ENCODE measurements at places on chromosomes 7 and 10. TPM values are rescaled to one million over a fixed set of nuclear protein-coding genes. Genes with fewer than 3 reads are reported as not detected.

DNA sequence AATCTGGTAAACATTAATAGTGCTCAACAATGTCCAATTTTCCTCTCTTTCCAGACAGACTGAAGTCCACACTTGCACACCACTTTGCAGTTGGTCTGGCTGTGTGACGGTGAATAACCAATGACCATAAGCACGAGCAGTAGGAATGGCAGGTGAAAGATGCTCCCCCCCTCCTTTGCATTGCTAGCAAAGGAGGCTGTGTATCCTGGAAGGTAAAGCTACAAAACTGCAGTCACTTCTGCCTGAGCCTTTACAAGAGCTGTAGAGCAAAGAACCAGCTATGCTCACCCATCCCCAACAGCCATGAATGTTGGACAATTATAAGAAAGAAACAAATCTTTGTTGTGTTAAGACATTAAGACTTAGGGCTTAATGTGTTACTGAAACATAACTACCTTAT is 178.0 kb downstream of the IPMK start:
- DNase-seq, result no peak
- no peak overlapping the region for H3K4me3 ChIP-seq
- no peaks in the 10 kb centered on the region for H3K4me1 ChIP-seq

Gene ATOH7
- total RNA-seq, result not detected

DNA sequence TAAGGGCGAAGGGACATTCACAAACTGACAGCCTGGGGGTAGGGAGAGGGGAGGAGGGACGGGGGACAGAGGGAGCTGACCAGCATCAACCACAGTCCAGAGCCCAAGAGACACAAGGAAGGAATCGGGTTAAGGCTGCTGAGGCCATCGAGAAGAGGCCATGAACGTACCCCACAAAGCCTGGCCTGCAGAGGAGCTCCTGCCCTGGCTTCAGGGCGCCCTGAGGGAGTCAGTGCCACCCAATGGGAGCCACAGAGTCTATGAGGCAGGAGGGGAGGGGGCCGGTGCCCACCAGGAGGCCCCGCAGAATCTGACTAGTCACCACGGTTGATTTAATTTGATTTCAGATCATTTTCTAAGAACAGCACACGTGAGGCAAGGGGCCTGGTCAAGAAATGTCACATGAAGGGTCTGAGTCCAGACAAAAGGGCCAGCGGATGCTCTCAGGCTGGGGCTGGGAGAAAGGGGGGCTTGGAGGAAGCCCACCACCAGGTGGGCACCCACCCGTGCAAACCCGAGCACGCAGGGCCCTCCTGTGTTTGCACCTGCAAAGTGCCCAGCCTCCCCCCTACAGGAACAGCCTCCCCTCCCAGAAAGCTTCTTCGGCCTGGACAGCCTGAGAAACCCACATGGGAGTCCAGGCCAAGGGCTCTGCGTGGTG is 40.4 kb downstream of the CAMK2B start:
- peaks cover 94% of the 10 kb centered on the region for H3K27me3 ChIP-seq
- no peak for DNase-seq
- no peaks in the 10 kb centered on the region for H3K36me3 ChIP-seq

- peaks cover 8% of the 10 kb centered on the region for H3K27me3 ChIP-seq
- no peaks in the 10 kb centered on the region for H3K4me1 ChIP-seq
- no peak overlapping the region for H3K4me3 ChIP-seq
Observed at GRCh38 chr7:71419546-71420337, 287.8 kb downstream of the GALNT17 start.

DNA sequence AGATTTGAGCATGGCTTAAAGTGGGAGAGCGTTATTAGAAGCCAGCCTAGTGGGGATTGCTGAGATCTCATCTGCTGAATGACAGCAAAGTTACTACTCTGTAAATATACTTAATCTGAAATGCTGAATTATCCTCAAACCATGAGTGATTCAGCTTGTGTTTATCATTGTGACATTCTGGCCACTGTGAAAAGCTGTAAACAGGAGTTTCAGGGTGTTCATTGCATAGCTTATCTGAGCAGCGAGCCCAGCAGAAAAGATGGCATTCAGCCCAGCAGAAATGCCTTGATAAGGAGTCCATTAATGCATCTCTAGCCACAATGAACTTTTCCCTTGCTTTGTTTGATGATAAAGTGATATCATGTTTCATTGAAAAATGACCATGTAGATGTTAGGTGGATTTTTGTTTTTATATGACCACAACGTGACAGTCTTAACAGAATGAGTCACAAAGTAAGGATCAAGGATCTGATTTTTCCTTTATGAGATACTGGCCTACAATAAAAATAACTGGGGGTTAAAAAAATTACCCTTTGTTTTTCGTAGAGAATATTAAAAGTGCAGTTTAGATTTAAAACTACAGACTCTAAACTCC is 7.8 kb downstream of the TES start:
- no peaks in the 10 kb centered on the region for H3K4me1 ChIP-seq
- H3K27me3 ChIP-seq, result no peaks in the 10 kb centered on the region
- DNase-seq, result peak; percentile 39
- H3K36me3 ChIP-seq, result no peaks in the 10 kb centered on the region
- H3K27ac ChIP-seq, result no peak overlapping the region
- H3K4me3 ChIP-seq, result no peak overlapping the region

Gene DIP2C
- 0.09 TPM for total RNA-seq

DNA sequence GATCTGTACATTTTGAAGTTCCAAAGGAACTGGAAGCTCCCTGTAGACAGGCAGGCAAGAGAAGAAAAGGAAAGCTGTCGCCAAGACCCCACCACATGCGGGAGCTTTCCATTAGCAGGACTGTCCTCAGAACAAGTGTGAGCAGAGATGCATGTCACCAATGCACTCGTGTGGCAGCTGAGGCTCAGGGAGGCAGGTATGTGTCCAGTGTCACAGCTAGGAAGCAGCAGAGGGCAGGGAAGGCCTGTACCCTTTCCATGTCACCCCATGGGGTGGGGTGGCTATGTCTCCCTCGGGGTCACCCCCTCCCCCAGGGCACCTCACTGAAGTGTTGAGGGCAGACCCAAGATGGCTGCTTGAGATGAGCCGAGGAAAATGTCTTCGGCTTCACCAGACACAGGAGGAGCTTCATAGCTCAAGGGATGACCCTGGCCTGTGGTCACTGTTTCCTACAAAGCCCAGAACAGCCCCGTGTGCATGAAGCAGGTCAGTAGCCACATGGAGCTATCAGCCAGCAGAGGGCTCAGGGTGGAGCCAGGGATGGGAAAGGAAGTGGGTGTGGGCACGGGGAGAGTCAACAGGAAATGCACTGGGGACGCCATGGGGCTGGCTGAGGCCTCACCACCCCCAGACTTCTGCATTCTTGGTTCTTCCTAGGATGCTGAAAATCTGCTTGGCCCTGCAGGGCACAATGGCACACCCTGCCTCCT is 96.6 kb downstream of the FAM53B start:
- no peaks in the 10 kb centered on the region for H3K27me3 ChIP-seq
- no peak overlapping the region for H3K4me3 ChIP-seq
- peaks cover 60% of the 10 kb centered on the region for H3K4me1 ChIP-seq
- H3K27ac ChIP-seq, result peak overlapping the region; percentile 82
- H3K36me3 ChIP-seq, result peaks cover 9% of the 10 kb centered on the region

- no peaks in the 10 kb centered on the region for H3K4me1 ChIP-seq
- no peak for DNase-seq
- H3K27ac ChIP-seq, result no peak overlapping the region
- no peak overlapping the region for H3K4me3 ChIP-seq
- H3K27me3 ChIP-seq, result no peaks in the 10 kb centered on the region
- H3K36me3 ChIP-seq, result no peaks in the 10 kb centered on the region
Observed at GRCh38 chr10:7507887-7508726, 97.3 kb upstream of the SFMBT2 start.

- H3K36me3 ChIP-seq, result peaks cover 57% of the 10 kb centered on the region
- H3K27me3 ChIP-seq, result no peaks in the 10 kb centered on the region
- DNase-seq, result no peak
- no peak overlapping the region for H3K4me3 ChIP-seq
- H3K27ac ChIP-seq, result no peak overlapping the region
Observed at GRCh38 chr7:128025819-128026218, 5.4 kb downstream of the LRRC4 start.

Gene CPN1
- 0.09 TPM for total RNA-seq

GRCh38 chr10:119238577-119238976 is 31.2 kb downstream of the GRK5 start:
- no peaks in the 10 kb centered on the region for H3K27me3 ChIP-seq
- DNase-seq, result no peak
- H3K4me1 ChIP-seq, result no peaks in the 10 kb centered on the region

- peaks cover 96% of the 10 kb centered on the region for H3K36me3 ChIP-seq
- no peaks in the 10 kb centered on the region for H3K4me1 ChIP-seq
- no peak overlapping the region for H3K4me3 ChIP-seq
- no peaks in the 10 kb centered on the region for H3K27me3 ChIP-seq
Observed at GRCh38 chr7:98935811-98936210, 57.5 kb downstream of the TRRAP start.

DNA sequence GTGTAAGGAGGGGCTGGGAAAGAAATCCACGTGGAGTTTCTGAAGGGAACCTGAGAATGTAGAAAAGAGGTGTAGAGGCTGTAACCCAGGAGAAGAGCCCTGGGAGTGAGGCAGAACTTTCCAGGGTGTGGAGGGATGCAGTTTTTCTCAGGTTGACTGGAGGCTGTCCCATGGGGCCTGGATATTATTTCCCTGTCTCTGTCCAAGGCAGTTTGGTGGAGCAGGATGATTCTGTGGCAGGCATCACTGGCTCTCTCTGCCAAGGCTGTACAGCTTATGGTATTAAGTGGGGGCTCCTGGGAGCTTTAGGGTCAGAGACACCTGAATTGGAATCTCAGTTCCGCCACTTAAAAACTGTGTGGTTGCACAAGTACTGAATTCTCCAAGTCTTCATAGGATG is 81.6 kb downstream of the CHN2 start:
- H3K4me3 ChIP-seq, result no peak overlapping the region
- H3K36me3 ChIP-seq, result no peaks in the 10 kb centered on the region
- no peak overlapping the region for H3K27ac ChIP-seq
- H3K4me1 ChIP-seq, result no peaks in the 10 kb centered on the region

Gene ZPBP
- not detected for total RNA-seq

- H3K36me3 ChIP-seq, result no peaks in the 10 kb centered on the region
- no peak for DNase-seq
- peaks cover 7% of the 10 kb centered on the region for H3K27me3 ChIP-seq
- no peak overlapping the region for H3K4me3 ChIP-seq
Observed at GRCh38 chr10:43960477-43960876, 311.8 kb upstream of the ZNF32 start.

Gene EPHA1
- 0.25 TPM for total RNA-seq

DNA sequence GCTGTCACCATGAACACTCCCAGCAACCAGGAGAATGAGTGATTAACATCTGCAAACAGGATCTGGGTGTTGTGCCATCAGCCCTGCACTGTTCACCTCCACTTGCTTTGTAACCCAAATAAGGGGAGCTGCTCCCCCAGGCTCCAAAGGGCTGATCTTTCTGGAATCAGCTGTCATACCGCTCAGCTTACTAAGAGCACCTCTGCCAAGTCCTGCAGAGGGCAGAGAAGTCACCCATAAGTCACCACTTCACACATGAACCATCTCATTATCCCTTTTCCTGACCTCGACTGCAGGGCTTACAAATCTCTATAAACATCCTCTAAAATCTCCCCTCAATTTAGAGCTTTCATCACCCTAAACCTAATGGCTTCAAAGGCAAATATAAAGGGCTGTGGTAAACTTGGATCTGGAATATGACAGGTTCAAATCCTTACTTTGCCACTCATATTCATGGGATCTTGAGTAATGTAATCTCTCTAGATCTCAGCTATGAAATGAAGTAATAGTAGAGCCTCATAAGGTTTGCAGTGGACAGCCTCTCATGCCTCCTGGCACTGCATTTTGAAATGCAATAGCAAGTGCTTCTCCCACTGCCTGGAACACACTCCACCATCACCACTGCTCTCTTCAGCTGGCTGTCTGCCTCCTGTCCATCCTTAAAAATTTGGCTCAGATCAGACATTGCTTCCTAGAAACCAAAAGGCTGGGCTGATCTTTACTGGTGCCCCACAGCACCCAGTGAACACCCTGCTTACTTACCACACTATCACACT is 38.8 kb downstream of the ERLIN1 start:
- H3K27ac ChIP-seq, result no peak overlapping the region
- H3K4me1 ChIP-seq, result no peaks in the 10 kb centered on the region
- H3K36me3 ChIP-seq, result peaks cover 16% of the 10 kb centered on the region
- DNase-seq, result no peak

DNA sequence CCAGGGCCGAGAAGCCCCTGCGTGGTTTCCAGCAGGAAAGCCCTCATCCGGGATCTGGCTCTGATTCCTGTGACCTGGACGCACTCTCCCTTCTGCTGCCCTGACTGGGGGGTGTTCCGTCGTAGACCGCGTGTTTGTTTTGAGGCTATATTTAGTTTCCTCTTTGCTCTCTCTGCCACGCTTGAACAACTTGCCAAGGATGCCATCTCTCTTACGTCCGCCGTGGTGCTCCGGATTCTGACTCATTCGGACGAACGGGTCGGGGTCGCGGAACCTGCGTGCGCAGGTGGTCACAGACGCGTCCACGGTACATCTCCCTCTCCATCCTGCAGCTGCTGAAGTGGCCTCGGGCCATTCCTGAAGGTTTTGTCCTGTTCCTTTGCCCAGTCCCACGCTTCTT is 10.4 kb upstream of the SORCS3 start:
- no peaks in the 10 kb centered on the region for H3K4me1 ChIP-seq
- no peaks in the 10 kb centered on the region for H3K36me3 ChIP-seq
- no peak for DNase-seq
- no peak overlapping the region for H3K27ac ChIP-seq
- no peaks in the 10 kb centered on the region for H3K27me3 ChIP-seq

DNA sequence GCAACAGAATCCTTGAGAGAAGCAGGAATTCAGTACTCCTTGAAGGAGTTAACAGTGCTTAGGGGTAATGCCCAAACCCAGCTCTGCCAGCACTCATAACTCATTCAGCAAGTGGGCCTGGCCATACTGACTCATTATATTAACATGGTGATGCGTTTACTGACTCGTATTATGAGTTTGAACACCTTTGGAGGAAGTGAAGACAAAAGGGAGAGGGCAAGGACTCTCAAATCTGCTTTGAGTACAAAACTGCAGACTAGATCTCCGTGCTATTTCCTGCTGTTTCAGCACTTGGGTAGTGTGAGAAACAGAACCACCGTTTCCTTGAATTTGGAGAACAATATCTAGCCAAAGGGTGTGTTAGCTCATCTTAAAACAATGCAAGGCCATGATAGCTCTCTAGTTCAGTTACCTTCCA is 30.8 kb downstream of the SLC16A9 start:
- H3K4me1 ChIP-seq, result no peaks in the 10 kb centered on the region

GRCh38 chr10:4125776-4126175 is 340.8 kb upstream of the KLF6 start:
- H3K27me3 ChIP-seq, result peaks cover 14% of the 10 kb centered on the region
- no peaks in the 10 kb centered on the region for H3K4me1 ChIP-seq
- H3K4me3 ChIP-seq, result no peak overlapping the region

DNA sequence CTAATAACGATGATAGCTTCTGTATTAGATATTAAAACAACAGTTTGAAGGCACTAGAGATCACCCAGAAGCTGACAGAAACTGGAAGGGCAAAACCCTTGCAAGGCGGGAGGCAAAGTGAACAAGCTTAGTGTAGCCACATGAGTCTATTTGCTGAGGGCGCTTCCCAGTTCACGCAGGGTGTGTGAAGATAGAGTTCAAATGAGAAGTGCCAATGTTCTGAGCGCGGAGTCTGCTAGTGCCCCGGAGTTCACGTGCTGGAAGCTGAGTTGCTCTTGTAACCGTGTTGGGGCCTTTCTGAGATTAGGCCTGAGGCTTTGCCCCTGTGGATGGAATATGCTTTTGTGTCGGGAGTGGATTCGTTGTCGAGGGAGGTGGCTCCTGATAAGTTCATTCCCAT is 16.6 kb upstream of the GTPBP4 start:
- DNase-seq, result no peak
- H3K27ac ChIP-seq, result no peak overlapping the region
- no peak overlapping the region for H3K4me3 ChIP-seq
- peaks cover 43% of the 10 kb centered on the region for H3K27me3 ChIP-seq
- H3K36me3 ChIP-seq, result no peaks in the 10 kb centered on the region
- 0 out of 3 replicates have a peak, but pooled peaks cover 3% of the 10 kb centered on the region for H3K4me1 ChIP-seq
